Epithelial cell of alveolus of lung (primary cell): ENCODE measurements at places on chromosomes 11 and 22. TPM values are rescaled to one million over a fixed set of nuclear protein-coding genes. Genes with fewer than 3 reads are reported as not detected.

Gene FBXO7
- 66.1 and 71.4 TPM in 2 replicates for total RNA-seq

Gene STK33
- total RNA-seq = 2.8 and 3.9 TPM in 2 replicates

Gene BTBD18
- total RNA-seq = not detected in 2 replicates

Gene BIRC3
- total RNA-seq = 0.72 and 3.7 TPM in 2 replicates

Gene MFRP
- 0.08 TPM in 1 of 2 replicates, not detected in the other for total RNA-seq

Gene PLAAT2
- total RNA-seq = not detected in 2 replicates
